Adrenal gland (tissue), 19 donors: ENCODE measurements at places on chromosomes 5 and 9.

GRCh38 chr9:86521977-86522376 lies 167.8 kb upstream of the TUT7 start:
- no peak overlapping the region for H3K4me3 ChIP-seq
- H3K4me1 ChIP-seq, result no peaks in the 10 kb centered on the region
- no peaks in the 10 kb centered on the region for H3K27me3 ChIP-seq
- no peak overlapping the region for H3K27ac ChIP-seq
- H3K36me3 ChIP-seq, result no peaks in the 10 kb centered on the region
- DNase-seq, result no peak

DNA sequence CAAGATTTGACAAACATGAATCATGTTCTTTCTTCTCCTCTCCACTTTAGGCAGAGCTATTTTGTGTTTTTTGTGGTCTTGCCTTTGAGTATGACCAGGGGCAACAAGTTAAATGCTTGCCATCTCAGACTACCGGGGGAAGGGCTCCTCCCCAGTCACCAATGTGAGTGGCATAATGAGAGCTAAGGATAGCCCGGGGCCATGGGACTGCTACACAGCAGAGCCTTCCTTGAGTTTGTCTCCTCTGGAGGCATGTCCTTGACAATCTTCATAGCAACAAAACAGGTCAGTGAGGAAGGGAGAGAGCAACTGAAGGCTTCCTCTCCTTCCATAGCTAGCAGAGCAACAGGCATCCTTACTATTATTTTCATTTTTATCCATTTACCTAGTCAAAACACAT lies 299.3 kb downstream of the ENC1 start:
- no peak overlapping the region for H3K27ac ChIP-seq
- H3K4me3 ChIP-seq, result no peak overlapping the region
- no peaks in the 10 kb centered on the region for H3K36me3 ChIP-seq
- H3K27me3 ChIP-seq, result no peaks in the 10 kb centered on the region

DNA sequence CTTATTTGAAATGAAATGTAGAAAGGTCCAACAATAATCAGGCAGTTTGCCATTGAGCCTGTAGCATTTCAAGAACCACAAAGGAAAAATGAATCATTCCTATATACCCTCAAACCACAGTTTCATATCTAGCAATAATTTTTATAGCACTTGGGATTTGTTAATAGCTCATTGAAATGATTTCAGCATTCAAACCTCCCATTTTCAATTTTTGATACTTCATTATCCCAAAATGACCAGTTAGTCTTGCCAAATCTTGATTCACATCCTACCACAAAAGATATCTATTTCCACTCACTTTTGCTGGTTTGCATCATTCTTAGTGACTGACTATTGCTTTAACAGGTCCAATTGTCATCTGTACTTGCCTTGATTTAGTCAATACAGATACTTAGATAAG lies 790.1 kb downstream of the TLE1 start:
- no peak overlapping the region for H3K4me3 ChIP-seq
- no peaks in the 10 kb centered on the region for H3K4me1 ChIP-seq
- DNase-seq, result no peak
- H3K27ac ChIP-seq, result no peak overlapping the region

GRCh38 chr5:13660072-13660471 lies 284.4 kb downstream of the DNAH5 start:
- no peak overlapping the region for H3K4me3 ChIP-seq
- H3K4me1 ChIP-seq, result no peaks in the 10 kb centered on the region
- H3K27ac ChIP-seq, result no peak overlapping the region
- no peaks in the 10 kb centered on the region for H3K36me3 ChIP-seq
- no peaks in the 10 kb centered on the region for H3K27me3 ChIP-seq
- no peak for DNase-seq

- H3K4me3 ChIP-seq, result no peak overlapping the region
- no peak for DNase-seq
- H3K27me3 ChIP-seq, result no peaks in the 10 kb centered on the region
- no peaks in the 10 kb centered on the region for H3K36me3 ChIP-seq
- no peak overlapping the region for H3K27ac ChIP-seq
- no peaks in the 10 kb centered on the region for H3K4me1 ChIP-seq
Measured at GRCh38 chr9:15136646-15137045, 170.4 kb downstream of the TTC39B start.

GRCh38 chr9:99244344-99245260 lies 22.5 kb downstream of the SEC61B start:
- no peak overlapping the region for H3K4me3 ChIP-seq
- peaks cover 7% of the 10 kb centered on the region for H3K4me1 ChIP-seq
- H3K36me3 ChIP-seq, result no peaks in the 10 kb centered on the region
- no peaks in the 10 kb centered on the region for H3K27me3 ChIP-seq

DNA sequence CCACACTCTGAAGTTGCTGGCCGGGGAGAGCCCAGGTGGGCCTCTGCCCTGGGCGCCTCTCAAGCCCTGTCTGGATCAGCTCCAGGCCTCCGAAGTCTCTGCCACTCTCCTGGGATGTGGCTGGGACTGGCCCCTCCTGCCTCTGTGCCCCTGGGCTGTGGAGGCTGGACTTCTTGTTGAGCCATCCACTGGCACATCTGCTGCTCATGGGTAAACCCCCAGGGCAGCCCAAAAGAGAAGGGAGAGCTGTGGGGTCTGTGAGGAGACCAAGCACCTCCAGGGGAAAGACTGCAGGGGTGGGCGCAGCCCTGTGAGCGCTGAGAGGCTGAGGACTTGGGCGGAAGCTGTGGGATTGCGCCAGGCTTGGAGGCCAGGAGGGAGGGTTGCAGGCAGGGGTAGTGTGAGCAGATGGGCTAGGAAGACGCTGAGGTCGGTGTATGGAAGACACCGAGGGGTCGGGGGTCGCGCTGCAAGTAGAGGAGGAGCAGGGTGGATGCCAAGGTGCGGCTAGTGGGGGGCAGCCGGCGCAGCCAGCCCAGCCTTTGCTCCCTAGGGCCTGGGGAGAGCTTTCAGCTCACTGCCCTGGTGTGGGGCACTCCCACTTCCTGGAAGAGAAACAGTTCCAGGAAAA lies 118.1 kb downstream of the WNK2 start:
- DNase-seq, result peak; percentile 11
- H3K36me3 ChIP-seq, result no peaks in the 10 kb centered on the region
- H3K27ac ChIP-seq, result no peak overlapping the region
- no peak overlapping the region for H3K4me3 ChIP-seq
- no peaks in the 10 kb centered on the region for H3K27me3 ChIP-seq
- no peaks in the 10 kb centered on the region for H3K4me1 ChIP-seq

GRCh38 chr9:109735801-109736200 lies 44.2 kb upstream of the PALM2AKAP2 start:
- H3K27ac ChIP-seq, result no peak overlapping the region
- H3K36me3 ChIP-seq, result no peaks in the 10 kb centered on the region
- H3K4me1 ChIP-seq, result no peaks in the 10 kb centered on the region
- H3K27me3 ChIP-seq, result no peaks in the 10 kb centered on the region
- H3K4me3 ChIP-seq, result no peak overlapping the region

DNA sequence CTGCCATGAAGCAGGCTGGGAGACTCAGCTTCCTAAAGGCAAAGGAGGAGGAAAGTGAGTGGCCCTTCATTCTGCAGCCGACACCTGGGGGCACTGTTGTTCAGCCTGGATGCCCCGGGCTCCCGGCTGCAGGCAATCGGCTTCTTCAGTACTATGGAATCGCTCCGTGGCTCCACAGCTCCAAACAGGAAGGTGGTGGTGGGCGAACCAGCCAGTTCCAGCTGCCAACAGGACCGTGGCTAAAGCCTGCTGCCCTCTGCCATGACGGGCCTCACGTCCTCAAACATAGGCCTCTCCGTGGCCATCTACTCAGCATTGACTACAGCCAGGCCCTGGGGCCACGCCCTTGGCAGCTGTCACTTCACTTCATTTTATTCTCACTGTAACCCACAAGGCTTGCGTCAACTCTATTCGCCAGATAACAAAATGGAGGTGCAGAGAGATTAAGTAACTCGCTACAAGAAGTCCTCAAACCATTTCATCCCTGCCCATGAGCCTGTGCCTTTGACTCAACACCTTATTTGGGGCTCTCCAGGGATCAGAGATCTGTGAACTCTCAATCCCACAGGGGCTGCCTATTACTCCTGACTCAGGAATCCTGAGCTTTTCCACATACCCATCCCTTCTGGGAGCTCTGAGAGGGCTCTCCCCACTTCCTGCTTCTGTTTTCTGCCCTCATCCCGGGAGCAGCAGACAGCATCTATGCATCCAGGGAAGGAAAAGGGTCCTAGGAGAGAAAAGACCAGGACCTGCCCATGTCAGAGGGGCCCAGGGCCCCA lies 38.0 kb downstream of the PAX5 start:
- H3K27me3 ChIP-seq, result peaks cover 9% of the 10 kb centered on the region
- H3K36me3 ChIP-seq, result no peaks in the 10 kb centered on the region
- H3K27ac ChIP-seq, result no peak overlapping the region
- DNase-seq, result peak; percentile 64

DNA sequence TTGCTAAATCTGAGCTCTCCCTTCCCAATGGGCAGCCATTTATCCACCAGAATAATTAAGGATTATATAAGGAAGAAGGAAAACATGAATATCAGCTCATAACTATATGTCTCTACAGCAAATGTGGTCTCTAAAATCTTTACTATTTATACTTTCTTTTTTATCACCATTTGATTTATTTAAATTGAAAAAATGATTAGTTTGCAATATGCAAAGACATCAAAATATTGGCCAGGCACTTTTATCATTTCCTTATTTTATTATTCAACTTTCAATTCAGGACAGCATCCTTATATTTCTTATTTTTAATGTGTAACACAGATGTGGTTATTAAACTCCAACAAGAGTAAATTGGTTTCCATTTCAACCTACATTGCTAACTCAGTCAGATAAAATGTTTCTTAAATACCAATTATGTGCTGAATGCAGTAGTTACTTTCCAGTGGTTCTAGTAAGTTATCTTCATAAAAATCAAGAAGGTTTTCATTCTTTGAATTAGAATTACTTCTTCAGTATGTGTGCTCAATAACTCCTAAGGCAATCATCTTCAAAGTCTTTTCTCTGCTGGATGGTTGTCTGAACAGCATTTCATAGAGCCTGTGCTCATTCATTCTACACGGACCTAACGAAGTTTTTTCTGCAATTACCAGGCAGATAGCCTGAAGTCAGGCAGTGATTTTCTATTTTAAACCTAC lies 1148.0 kb downstream of the CDH12 start:
- no peak overlapping the region for H3K27ac ChIP-seq
- H3K36me3 ChIP-seq, result no peaks in the 10 kb centered on the region
- no peaks in the 10 kb centered on the region for H3K4me1 ChIP-seq
- no peak for DNase-seq
- no peaks in the 10 kb centered on the region for H3K27me3 ChIP-seq

- H3K27ac ChIP-seq, result no peak overlapping the region
- peaks cover 26% of the 10 kb centered on the region for H3K4me1 ChIP-seq
- H3K27me3 ChIP-seq, result no peaks in the 10 kb centered on the region
- no peak for DNase-seq
- H3K36me3 ChIP-seq, result no peaks in the 10 kb centered on the region
- no peak overlapping the region for H3K4me3 ChIP-seq
Measured at GRCh38 chr5:55511010-55511409, 23.8 kb downstream of the PLPP1 start.

DNA sequence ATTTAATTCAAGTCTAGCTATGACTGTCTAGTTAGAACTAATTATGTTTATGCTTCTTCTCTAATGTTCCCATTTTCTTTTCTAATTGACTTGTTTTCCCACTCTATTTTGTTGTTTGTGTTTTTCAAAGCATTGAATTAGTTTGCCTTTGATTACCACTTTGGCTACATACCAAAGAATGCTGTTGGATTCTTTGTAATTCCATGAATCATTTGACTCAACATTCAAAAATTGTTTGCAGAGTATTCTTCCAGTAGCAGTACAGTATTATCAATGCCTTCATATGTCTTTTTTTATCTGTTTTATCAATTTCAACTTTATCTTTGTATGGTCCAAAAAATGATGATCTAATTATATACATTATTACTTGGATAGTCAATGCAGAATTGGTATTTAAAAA lies 288.7 kb downstream of the RFX3 start:
- H3K36me3 ChIP-seq, result no peaks in the 10 kb centered on the region
- H3K4me3 ChIP-seq, result no peak overlapping the region
- no peaks in the 10 kb centered on the region for H3K27me3 ChIP-seq
- DNase-seq, result no peak
- H3K27ac ChIP-seq, result no peak overlapping the region
- H3K4me1 ChIP-seq, result no peaks in the 10 kb centered on the region

- H3K27ac ChIP-seq, result no peak overlapping the region
- peaks cover 4% of the 10 kb centered on the region for H3K4me1 ChIP-seq
Measured at GRCh38 chr9:125428060-125428901, 166.7 kb downstream of the GAPVD1 start.

DNA sequence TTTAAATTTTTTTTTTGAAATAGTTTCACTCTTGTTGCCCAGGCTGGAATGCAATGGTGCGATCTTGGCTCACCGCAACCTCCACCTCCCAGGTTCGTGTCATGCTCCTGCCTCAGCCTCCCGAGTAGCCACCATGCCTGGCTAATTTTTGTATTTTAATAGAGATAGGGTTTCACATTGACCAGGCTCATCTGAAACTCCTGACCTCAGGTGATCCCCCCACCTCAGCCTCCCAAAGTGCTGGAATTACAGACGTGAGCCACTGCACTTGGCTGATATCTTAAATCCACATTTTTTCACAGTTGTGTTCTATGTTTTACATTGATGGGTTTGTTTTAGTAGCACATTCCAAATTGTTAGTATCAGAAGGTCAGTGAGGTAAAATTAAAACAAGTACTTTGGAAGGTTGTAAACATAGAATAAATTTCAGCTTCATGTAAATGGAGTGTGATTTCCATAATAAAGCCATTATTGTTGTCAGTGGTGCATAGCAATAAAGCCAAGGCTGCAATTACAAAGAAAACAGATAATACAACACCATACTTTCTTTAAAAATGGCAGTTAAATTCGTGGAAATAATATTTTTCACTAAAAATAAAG lies 287.2 kb downstream of the ARRDC3 start:
- peaks cover 6% of the 10 kb centered on the region for H3K4me1 ChIP-seq
- no peak overlapping the region for H3K27ac ChIP-seq
- no peaks in the 10 kb centered on the region for H3K36me3 ChIP-seq
- no peaks in the 10 kb centered on the region for H3K27me3 ChIP-seq

DNA sequence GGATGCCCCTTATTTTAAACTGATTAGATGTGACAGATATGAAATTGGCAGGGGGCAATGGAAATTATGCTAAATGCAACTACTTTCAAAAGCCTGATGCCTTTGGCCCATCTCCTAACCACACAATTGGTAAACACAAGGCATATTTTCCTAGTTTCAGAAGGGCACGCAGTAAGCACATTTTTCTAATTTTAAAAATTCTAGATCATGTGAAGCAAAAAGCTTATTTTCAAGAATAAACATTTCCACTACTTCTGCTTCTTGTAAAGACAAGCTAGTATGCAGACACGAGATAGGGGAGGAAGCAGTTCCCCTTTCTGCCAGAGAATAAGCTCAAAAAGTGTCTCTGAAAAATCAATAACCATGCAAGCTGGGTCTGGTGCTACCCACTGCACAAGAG lies 67.7 kb downstream of the ABCA1 start:
- H3K27me3 ChIP-seq, result no peaks in the 10 kb centered on the region
- peaks cover 69% of the 10 kb centered on the region for H3K4me1 ChIP-seq
- no peak overlapping the region for H3K4me3 ChIP-seq

DNA sequence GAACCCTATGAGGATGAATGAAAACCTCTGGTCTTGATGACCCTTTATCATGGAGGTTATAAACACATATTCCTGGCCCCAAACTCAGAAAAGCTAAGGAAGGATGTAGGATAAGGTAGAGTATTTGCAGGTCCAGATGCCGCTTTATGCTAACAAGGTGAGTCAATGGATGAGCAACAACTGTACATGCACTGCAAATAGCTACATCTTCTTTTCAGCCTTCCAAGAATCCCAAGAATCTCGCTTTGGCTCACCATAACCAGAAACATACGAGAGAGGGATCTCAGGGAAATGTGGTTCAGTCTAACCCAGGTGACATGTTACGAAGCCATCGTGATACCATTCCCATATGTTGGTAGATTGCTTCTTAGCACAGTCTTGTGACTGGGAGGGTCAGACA lies 152.3 kb upstream of the ANKH start:
- H3K27me3 ChIP-seq, result no peaks in the 10 kb centered on the region
- H3K27ac ChIP-seq, result no peak overlapping the region
- DNase-seq, result no peak
- H3K36me3 ChIP-seq, result no peaks in the 10 kb centered on the region
- no peaks in the 10 kb centered on the region for H3K4me1 ChIP-seq
